ENCODE measurements at places on chromosomes 2 and 18.

- DNase-seq, result no peak
Measured at GRCh38 chr2:152693033-152693432, 24.2 kb downstream of the PRPF40A start.

DNA sequence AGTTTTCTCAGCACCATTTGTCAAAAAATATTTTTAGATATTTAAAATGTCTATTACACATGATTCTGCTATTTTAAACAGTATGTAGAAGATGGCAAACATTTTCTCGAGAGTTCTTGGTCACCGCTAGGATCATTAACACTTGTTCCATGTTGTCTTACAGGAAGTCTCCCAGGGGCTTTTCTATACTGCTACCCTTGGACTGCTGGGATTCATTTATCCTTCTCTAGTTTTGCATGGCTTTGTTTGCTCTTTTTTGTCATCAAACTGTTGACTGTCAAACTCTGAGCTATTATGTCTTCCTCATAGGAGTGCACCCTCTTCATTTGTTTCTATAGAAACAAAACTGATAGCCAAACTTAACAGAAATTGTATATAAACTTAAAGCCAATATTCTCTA is 184.9 kb downstream of the CDCA7 start:
- DNase-seq, result no peak

DNA sequence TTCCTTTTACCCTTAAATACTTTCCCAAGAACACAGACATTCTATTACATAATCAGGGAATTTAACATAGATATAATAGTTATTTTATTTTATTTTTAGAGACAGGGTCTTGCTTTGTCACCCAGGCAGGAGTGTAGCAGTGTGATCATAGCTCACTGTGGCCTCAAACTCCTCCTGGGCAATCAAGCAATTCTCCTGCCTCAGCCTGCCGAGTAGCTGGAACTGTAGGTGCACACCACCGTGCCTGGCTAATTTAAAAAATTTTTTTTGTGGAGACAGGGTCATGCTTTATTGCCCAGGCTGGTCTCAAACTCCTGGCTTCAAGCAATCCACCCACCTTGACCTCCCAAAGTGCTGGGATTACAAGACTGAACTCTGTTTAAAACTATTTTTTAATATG is 45.6 kb downstream of the SLC4A1AP start:
- DNase-seq, result no peak

DNA sequence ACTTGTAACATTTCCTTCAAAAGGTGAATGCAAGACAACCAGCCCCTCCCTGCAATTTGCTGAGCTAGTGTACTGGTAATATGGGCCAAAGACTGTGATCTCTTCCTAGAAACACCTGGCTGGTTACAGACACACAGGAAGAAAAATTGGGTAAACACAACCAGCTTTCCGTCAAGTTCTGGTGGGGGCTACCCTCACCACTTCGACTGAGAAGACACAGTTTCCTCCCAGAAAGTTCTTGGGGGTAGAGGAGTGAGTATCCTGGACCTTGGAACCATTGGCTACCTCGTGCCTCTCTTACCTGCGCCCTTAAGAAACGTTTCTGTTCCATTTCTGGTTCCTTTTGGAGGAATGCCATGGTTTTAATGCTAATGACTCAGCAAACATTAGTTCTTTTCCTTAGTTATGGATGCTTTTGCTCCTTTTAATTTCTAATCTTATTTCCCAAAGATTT is 120.9 kb upstream of the DLX2 start:
- DNase-seq, result no peak

GRCh38 chr2:218003981-218004419 is 1.2 kb upstream of the TNS1 start:
- no peak for DNase-seq
